Osteocyte (in vitro differentiated cells): ENCODE measurements at places on chromosomes 5 and 9. TPM values are rescaled to one million over a fixed set of nuclear protein-coding genes. Genes with fewer than 3 reads are reported as not detected.

MEGF10 gene
- 39.8 and 41.0 TPM in 2 replicates for total RNA-seq

BTNL8 gene
- not detected in 2 replicates for total RNA-seq

DNA sequence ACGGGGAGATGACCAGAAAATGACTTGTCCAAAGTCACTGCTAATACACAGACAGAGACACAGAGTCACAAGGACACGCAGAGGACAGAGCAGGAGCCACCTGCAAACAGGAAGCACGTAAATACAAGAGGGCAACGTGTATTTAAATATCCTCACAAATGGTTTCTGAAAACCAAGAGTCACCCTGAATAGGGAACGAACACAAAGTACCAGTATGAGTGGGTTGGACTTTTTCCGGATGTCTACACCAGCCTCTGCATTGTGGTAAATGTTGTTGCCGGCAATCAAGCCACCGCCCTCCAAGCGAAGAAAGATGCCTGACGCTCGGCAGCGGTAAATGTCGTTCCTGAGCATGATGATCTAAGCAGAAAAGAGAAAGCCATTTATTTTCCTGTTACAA lies 44.5 kb downstream of the FBXO10 start:
- peaks cover 29% of the 10 kb centered on the region for H3K36me3 ChIP-seq
- H3K27ac ChIP-seq, result no peak overlapping the region
- no peak for DNase-seq

DNA sequence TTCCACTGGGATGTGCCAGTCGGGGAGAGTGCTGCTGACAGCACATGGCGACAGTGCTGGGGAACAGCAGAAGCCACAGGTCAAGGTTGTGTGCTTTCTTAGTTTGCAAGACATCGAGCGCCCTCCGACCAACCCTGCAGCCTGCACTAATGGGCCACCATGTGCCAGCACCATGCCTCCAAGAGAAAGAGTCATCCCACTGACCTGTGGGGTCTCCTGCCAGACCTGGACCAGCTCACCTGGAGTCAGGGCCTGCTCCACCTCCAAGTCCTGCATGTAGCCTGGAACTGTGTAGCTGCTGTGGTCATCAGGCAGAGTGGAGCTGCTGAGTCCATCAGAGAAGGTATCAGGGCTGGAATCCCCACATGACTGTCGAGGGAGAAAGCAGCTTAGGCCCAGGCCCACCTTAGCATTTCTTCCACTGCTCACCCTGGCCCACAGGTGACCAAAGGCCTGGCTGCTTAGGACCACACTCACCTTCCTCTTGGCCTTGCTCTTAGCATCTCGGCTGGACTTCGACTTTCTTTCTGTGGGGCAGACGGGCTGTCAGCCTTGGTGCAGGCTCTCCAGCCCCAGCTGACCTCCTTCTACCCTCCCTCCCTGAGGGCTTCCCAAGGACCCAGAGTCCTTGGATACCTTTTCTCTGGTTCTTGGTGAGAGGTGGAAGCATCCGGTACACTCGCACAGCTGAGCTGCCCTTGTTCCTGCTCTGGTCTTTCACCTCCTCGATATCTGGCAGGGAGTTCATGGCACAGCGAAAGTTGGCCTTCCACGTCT lies 4.1 kb downstream of the IRF1 start:
- peaks cover 53% of the 10 kb centered on the region for H3K36me3 ChIP-seq
- H3K27ac ChIP-seq, result peak overlapping the region; percentile 34
- no peaks in the 10 kb centered on the region for H3K27me3 ChIP-seq
- peaks cover 38% of the 10 kb centered on the region for H3K4me1 ChIP-seq
- DNase-seq, result no peak

DNA sequence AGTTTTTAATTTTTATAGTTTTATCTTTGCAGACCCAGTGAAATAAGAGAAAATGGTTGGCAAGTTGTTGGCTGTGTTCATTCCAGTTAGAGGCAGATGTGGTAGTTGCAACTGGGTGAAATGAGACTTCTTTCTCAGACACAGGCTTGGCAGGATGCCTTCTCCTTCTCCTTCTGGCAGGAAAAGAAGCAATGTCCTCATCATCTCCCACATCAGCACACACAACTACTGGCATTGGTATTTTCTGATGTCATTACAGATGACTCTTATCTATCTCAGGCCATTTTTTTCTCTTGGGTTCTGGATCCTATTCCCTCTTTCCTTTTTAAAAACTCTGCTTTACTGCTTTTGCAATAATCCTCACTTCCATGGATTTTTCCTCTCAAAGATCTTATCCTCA lies 103.3 kb upstream of the EDIL3 start:
- H3K4me3 ChIP-seq, result no peak overlapping the region
- no peaks in the 10 kb centered on the region for H3K4me1 ChIP-seq
- DNase-seq, result no peak
- H3K27ac ChIP-seq, result no peak overlapping the region
- no peaks in the 10 kb centered on the region for H3K27me3 ChIP-seq
